ENCODE measurements at places on chromosomes 11 and 22.
A peak's percentile ranks its signal among the peaks of the same experiment; 100 is the strongest.

GRCh38 chr11:78417175-78417887 is at the start of gene GAB2:
Gene GAB2 (minus strand): TSS chr11:78417820. CDS start chr11:78417720, 100 bp downstream.
- DNase-seq = no peak

DNA sequence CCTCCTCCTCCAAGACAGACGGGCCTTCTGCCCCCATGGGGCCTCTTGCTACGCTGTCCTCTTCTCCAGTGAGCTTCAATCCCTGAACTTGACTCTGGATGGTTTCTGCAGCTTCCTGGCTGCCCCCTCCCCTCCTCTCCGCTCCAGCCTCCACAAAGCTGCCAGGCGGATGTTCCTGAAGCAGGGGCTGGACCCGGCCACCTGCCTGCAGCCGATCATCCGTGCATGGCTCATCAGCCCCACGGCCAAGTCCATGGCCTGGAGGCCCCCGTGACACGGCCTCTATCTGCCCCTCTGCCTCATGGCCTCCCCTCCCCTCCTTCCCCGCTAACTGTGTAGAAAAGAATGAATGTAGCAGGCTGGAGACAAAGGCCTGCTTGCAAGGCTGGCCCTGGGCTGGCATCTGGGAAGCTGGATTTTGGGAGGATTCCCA is 6.8 kb upstream of the SUN2 start:
- no peak for DNase-seq

- no peak for DNase-seq
Measured at GRCh38 chr11:60370811-60371298, 7.5 kb upstream of the MS4A7 start.

DNA sequence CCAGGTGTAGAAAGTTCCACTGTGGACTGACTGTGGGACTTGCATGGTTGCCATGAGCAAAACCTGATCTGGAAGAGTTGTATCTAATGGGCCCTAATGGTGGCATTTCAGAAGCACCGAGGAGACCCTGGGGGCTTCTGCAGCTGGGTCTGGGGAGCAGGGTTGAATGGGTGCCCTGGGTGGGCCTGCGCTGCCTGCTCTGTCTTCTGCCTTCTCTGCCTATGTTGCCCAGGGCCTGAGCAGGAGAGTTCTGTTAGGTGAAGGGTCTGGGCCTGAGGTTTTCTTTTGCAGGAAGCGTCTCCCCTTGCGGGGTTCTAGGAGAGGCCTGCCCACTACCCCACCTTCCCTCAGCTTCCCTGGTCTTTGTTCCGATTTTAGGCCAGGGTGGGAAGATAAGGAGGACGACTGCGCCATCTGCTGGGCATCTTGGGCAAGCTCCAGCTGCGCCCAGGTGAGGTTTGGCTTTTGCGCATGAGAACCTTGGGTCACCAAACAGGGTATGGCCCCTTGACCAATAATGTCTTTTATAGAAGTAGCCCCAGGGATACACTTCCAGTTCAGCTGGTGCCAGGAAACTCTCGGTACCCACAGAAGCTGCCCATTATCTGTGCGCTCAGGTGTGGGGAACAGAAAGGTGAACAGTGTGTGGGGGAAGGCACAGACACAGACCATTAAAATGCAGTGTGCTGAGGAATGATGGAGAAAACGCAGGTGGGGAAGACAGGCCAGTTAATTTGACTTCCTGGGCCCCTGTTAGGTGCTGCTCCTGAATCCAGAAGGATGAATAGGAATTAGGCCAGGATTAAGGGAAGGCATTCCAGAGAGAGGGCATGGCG is 23.2 kb downstream of the COMMD9 start:
- DNase-seq = peak; percentile 63

GRCh38 chr11:103295704-103296103 is 186.5 kb downstream of the DYNC2H1 start:
- no peak for DNase-seq

DNA sequence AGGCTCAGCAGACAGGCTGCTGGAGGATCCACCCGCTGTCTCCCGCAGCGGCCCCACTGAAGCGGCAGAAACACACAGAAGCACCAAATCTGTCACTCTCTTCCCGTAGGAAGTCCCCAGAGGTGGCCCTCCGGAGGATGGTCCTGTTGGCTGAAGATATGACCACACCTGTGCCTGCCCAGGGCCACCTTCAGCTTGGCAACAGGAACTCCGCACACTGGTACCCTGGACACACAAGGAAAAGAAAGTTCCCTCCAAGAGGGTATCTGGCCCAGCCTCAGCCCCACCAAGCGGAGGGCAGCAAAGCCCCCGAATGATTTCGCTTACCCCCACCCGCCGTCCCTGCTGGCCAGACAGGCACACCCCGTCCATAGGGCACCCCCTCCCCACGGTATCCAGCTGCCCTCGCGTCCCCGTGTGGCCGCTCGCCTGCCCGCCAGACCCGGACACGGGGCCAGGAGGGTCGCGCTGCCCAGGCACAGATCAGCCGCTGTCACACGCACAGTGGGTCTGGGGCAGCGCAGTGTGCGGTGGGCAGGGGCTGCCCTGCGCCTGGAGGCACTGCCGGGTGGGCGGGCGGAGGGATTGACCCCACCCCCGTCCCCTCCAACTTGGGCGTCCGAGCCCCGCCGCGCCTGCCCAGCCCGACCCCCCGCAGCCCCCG is 7.0 kb downstream of the RASSF7 start:
- DNase-seq = no peak

- DNase-seq = no peak
Measured at GRCh38 chr11:21825127-21825526, 367.8 kb upstream of the ANO5 start.

DNA sequence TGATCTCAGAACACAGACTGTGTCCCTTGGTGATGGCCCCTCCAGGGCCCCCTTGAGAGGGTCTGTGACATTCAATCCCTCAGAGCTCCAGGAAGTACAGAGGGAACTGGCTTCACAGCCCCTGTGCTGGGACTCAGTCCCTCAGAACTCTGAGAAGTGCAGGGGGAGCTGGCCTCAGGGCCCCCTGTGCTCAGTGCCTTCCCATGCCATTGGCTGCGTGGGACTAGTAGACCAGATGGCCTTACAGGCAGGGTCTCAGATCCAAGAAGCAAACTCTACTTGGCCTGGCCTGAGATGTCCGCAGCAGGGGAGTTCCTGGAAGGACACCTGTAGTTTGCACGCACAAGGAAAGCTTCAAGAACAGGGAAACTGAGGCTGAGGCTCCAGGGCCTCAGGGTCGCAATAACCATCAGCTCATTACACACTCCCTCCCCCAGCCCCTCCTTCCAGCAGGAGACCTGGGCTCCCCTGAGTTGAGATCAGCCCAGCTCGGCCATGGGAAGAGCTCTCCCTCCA is 138.4 kb downstream of the BRD1 start:
- no peak for DNase-seq

GRCh38 chr22:32746732-32747131 is 54.8 kb upstream of the TIMP3 start:
- no peak for DNase-seq

- no peak for DNase-seq
Measured at GRCh38 chr11:114395736-114396135, 4.6 kb downstream of the C11orf71 start.

GRCh38 chr11:64679846-64680245 is 43.2 kb downstream of the NRXN2 start:
- DNase-seq = no peak

GRCh38 chr11:79196950-79197349 is 243.9 kb downstream of the TENM4 start:
- DNase-seq = no peak

GRCh38 chr11:93958991-93959390 is 62.2 kb upstream of the HEPHL1 start:
- no peak for DNase-seq

- no peak for DNase-seq
Measured at GRCh38 chr22:19358195-19358594, 66.7 kb upstream of the CLTCL1 start.

DNA sequence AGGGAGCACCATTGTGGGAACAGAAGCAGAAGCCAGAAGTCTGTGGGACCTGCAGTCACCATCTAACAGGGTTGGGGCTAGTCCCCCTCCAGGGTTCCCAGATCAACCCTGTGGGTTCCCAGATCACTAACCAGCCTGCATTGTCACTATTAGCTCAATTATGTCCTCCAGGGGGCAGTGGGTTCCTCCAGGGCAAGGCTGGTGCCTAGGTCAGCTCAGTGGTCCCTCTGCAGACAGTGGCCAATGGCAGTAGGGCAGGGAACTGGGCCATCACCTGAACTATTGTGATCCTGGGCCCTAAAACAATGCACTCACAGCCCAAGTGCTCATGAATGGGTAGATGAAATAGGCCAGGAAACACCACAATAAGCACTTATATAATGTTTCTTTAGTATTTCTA is 18.8 kb upstream of the PRSS23 start:
- DNase-seq = no peak

GRCh38 chr11:1744891-1745700 is 5.3 kb downstream of the IFITM10 start:
- no peak for DNase-seq

GRCh38 chr11:128755564-128755963 is 61.7 kb downstream of the FLI1 start:
- no peak for DNase-seq

- DNase-seq = no peak
Measured at GRCh38 chr11:41879214-41879613, 419.8 kb upstream of the LRRC4C start.

GRCh38 chr11:13119361-13119760 is 110.2 kb downstream of the RASSF10 start:
- DNase-seq = no peak

DNA sequence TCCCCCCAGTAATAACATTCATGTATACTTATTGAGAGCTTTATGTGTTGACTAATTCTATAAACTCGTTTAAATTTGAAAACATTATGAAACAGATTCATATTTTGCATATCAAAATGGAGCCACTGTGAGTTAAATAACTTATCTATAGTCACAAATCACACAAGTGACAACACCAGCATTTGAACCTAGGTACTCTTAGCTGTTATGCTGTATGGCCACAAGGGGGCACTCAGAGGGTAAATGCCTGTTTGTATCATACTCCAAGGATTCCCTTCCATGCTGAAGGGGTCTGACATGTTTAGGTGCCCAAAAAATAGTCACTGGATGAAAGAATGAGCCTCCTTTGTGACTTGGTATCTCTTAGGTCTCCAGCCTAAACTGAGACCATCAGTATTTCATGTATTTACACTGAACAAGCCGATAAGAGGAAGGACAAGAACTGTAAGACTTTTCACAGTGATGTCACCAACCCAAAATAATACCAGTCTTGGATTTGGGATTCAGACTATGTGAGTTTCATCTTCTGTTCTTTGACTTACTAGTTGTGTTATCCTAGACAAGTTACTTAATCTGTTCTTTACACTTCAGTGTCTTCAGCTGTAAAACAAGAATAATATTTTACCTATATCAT is 12.2 kb upstream of the OR52D1 start:
- peak; percentile 52 for DNase-seq

- no peak for DNase-seq
Measured at GRCh38 chr11:75212411-75212810, 28.2 kb upstream of the TPBGL start.

GRCh38 chr22:26922806-26923205 is 265.4 kb downstream of the MIAT start:
- no peak for DNase-seq

- no peak for DNase-seq
Measured at GRCh38 chr22:48736593-48737460, 1090.8 kb downstream of the BRD1 start.

DNA sequence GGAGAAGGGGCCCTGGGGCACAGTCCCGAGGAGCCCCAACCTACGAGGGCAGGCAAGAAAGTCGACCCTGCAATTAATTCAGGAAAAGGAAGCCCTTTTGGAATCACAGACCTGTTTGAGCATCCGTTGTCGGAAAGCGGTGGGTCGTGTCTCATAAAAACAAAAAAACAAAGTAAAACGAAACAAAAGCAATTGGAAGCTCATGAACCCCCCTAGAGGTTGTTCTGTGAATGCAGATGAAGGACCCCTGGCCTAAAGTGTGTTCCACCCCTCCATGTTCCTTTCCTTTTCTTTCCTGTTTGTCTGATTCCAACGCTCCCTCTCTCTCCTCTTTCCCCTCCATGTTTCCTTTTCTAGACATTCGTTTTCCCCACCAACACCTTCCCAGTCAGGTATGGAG is 203.7 kb downstream of the GRIK4 start:
- peak; percentile 15 for DNase-seq

Data from activated CD4-positive, alpha-beta T cell treated with anti-CD3 and anti-CD28 coated beads, Interleukin-2, Interleukin-6, amounts not matched to agents 100 ng/mL and 50 ng/mL, durations not matched to agents 16 hours and 8 hours (primary cell).